CD4-positive, alpha-beta T cell treated with Interferon alpha-2 for 1 hour (primary cell): ENCODE measurements at places on chromosomes 2 and 18.

- no peak for DNase-seq
Measured at GRCh38 chr2:41101281-41101680, 649.4 kb upstream of the SLC8A1 start.

DNA sequence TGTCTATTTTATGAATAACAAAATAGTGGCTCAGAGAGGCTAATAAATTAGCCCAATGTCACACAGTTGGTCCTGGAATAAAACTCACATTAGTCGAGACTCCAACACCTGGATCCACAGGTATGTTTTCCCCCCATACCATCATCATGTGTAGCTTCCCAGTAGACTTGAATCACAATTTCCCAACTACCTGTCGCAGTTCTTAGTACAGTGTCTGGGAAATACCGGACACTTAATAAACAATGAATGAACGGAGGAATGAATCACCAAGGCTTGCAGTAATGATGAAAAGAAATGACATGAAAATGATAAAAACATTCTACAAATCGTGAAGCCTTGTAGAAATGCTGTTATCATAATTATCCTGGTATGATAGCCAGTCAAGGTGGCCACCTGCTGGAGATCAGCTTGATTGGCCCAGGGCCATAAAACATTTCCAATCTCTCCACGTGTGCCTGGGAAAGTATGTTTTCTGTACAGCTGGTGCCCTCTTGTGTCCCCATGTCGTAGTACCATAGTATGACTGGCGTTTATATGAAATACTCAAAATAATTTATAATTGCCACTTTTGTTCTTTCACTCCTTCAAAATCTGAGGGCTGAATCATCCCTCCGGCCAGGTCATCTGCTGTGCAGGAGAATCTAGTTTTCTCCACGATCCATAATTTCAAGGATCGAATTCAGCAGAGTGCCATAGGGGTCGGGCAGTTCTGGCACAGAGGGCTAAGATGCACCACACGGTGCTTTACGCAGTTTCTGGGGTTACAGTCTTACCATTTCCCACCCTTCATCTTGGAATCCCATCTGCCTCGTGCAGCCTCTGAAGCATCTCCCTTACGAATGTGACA lies 95.4 kb downstream of the LAMA1 start:
- DNase-seq: no peak

- DNase-seq: no peak
Measured at GRCh38 chr2:133418671-133419070, 149.6 kb downstream of the NCKAP5 start.

GRCh38 chr2:205119136-205119535 lies 563.2 kb upstream of the NRP2 start:
- DNase-seq: no peak

DNA sequence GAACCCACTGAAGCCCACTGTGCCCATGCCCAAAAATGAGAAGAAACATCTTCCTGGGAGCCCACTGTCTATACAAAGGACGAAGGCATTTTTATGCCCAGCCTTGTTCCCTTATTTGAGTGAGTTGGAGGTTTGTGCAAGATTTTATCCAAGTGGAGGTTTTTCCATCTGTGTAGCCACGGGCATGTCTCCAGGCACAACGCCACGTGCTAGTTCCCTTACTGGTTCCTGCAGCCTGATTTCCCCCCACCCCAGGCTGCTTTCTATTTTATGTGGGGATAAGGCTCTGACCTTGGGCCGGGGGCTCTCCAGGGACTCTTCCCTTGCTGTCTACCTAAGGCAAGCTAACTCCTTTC lies 22.2 kb upstream of the TXNL4A start:
- no peak for DNase-seq

DNA sequence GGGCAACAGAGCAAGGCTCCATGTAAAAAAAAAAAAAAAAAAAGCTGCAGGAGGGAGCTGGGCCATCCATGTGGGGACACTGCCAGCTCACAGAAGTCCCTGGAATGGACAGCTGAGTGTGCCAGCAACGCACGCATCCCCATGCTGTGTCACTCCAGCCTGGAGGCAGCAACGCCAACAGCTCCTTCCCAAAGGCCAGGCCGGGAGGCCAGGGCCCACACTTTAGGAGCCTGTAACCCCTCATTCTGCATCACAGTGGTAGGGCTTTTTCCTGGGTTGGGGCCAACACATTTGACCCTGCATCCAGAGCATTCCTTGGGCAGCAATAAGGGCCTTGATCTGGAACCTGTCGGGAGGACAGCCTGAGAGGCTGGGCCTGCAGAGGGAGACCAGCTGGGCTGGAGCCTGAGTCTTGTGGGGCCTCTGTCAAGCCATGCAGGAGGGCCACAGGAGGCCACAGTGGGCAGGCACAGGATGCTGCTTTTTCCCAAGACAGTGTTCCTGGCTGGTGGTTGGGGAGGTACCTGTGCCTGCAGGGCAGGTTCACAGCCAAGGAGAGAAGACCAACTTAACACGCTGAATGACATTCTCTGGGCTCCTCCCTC lies 16.8 kb upstream of the KCNK3 start:
- no peak for DNase-seq
